Hepatic stellate cell (primary cell): ENCODE measurements at places on chromosomes 2 and 18.

GRCh38 chr18:33355263-33355662, 85.3 kb downstream of the CCDC178 start:
- no peak for DNase-seq

- DNase-seq: no peak
These were observed 71.2 kb downstream of the MEP1B start for GRCh38 chr18:32261003-32261402.

- DNase-seq: no peak
These were observed 3.3 kb upstream of the SLC66A2 start for GRCh38 chr18:79954791-79955190.

GRCh38 chr2:53130441-53130943, 637.1 kb upstream of the CHAC2 start:
- no peak for DNase-seq

DNA sequence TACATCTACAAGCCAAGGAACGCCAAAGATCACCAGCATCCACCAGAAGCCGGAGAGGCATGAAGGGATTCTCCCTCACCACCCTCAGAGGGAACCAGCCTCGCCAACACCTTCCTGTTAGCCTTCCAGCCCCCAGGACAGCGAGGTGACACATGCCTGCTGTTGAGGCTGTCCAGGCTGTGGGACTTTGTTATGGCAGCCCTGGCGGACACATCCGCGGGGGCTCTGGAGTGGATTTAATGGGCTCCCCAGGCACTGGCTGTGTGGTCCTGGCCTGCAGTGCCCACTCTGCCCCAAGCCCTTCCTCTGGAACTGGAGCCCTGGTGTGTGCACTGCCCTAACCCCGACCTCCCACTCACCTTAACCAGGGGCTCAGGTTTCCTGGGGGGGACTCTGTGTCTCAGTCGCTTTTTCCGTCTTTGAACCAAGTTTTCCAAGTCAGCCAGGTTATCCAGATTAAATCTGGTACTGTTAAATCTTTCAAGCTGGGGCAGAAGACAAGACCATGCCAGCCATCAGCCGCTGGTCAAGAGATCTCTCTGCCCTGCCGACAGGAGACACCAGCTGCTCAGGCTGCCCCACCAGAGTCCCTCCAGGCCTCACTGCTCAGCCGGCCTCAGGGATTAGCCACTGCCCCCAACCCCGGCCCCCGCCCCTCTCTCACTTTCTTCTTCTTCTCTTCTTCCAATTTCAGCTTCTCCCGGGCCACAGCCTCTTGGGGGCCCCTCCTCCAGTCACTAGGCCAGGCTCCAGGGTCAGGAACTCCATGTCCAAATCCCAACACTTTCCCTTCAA, 1.9 kb downstream of the ANKRD23 start:
- no peak for DNase-seq
